Prostate gland (tissue), 2 donors: ENCODE measurements at places on chromosomes 6 and 20. TPM values are rescaled to one million over a fixed set of nuclear protein-coding genes. Genes with fewer than 3 reads are reported as not detected.

DNA sequence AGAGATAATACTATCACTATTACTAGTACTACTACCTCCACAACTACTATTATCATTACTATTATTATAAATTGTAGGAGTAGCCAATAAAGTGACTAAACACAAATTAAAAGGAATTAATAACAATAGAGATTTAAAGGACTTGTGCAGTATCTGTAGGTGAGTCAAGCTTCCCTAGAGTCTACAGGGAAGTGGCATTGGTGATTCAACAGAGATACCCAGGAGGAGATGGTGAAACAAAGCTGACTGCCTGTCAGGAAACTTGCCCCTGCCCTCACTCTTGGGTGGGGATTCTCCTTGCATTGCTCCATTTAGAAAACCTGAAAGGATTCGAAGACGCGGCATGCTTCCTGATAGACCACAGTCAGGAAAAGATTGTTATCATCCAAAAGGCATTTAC is 23.3 kb upstream of the BCLAF1 start:
- no peak for DNase-seq

- no peak for DNase-seq
Observed at GRCh38 chr6:32589596-32590449, at the start of gene HLA-DRB1. HLA-DRB1 (minus strand) TSS chr6:32589848; CDS start chr6:32589742, 106 bp downstream.

- peak; percentile 75 for DNase-seq
Observed at GRCh38 chr6:6699741-6700367, 111.3 kb downstream of the LY86 start.

GRCh38 chr6:163287626-163288025 is 126.9 kb upstream of the QKI start:
- DNase-seq: no peak

GPR63 gene
- 3.4 TPM for total RNA-seq

DNA sequence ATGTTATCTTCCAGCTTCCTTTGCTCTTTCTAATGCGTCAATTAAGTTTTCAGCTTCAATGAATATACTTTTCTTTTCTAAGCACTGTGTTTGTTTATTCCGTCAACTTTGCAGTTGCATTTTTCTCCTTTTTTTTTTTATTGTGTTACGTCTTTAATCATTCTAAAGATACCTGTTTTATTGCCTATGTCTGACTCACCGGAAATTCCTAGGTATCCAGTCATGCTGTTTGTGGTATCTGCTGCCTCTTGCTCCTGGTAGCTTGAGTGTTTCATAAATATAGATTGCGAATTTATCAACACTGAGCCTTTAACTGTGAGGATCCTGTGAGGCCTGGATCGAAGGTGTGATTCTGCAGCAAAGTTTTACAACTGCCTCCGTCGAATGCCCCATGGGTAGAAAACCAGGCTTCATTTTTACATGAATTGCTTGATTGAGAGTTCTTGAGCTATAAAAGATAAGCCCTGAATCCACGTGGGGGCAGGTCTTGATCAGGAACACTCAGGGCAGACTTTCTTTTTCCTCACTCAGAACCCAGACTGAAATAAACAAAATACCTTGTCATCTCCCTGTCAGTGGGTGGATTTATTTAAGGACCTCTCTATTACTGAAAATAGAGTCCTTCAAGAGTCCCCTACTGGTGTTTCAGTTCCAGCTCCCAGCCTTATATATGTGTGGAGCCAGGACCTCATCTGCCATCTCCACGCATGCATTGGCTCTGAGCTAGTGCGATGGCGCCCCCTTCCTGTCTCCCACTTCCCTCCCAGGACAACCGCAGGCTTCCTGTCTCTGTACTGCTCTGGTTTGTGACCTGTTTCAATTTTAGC is 60.1 kb upstream of the LRRC1 start:
- DNase-seq: no peak

DNA sequence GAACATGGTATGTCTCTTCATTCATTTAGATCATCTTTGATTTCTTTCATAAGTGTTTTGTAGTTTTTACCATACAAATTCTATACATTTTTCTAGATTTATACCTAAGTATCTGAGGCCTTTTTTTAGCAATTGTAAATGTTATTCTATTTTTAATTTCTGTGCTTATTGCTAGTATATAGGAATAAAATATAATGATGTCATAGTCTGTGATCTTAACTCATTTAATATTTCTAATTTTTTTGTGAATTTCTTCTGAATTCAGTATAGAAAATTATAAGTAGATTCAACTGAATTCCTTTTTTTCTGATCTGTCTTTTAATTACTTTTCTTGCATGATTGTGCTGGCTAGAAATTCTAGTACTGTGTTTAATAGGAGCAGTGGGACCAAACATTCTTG is 520.6 kb downstream of the NKAIN2 start:
- no peak for DNase-seq

DNA sequence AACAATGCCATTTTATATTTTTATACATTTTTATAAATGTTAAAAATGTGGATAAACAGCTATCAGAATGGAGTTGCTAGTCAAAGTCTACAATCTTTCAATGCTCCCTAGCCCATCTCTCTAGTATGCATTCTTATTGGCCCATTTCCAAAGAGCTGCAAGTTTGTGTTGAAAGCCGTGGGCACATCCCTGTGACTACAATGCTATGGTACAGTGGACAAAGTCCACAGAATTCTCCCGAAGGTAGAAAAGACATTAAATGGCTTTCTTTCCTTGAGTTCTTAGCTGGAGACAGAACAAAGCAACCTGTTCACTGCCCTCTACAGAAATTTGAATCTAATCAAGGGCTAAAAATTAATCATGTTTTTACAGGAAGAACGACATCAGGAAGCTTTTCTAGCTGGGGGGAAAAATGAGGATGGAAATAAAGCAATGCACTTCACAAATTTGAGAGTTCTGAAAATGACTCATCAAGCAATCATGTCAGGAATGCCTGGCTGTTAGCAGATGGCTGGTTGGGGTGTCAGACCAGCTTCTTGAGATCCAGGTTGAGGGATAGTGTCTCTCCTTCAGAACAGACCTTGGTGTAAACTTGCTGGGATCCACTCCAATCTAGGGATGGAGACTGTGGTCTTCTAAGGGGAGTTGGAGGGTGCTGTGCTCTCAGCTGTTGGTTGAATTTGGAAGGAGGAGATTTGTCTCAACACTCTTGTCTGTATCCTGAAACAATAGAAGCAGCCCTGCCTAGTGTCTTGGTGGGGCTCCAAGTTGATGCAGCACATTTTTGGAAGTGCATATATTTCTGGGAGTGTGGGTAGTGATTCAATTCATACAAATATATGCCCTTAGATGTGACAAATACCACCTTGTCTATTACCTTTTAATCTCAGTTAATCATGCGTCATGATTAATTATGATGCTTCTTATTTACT is 143.4 kb upstream of the PHACTR1 start:
- no peak for DNase-seq

DNA sequence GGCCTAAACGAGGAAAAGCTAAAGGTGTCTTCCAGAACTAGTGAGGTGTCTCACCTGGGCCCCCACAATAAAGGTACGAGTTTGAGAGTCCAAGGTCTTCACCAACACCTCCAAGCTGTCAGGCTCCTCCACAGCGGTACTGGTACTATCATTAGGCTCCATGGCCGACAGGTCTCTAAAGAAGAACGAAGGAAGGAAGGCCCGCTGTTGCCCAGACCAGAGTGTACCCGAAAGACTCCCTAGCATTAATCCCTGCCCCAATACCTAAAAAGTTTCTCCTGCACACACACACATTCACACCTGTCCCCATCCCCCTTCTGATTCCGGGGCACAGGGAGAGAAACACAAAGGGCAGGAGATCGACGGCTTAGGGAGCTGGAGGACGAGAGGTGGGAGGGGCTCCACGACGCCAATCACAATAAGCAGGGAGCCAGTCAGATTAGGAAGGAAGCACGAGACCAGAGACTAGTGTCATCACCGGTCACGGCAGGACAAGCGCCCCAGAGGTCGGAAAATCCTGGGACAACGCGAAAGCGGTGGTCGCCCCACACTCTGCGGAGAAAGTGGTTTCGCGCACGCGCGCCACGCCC is 764 bp downstream of the BAG6 start:
- peak; percentile 78 for DNase-seq

DNA sequence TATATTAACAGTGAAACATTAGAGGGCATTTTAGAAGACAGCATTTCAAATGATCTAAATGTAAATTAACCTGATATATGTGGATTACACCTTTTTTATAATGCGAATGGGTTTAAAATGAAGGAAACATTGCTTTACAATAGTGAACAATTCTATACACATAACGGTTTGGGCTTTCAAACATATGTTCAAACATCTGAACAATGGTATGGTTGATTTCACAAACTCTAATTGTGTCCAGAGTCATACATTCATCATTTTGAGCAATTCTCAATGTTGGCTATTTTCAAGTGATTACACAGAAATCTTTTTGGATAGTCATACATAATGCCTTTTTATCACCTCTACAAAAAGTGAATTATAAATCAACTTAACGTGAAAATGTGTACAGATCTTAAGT is 578.1 kb downstream of the PHF3 start:
- DNase-seq: no peak

MYLK2 gene
- total RNA-seq: 0.27 TPM

- DNase-seq: peak; percentile 42
Observed at GRCh38 chr6:56664029-56664428, 21.3 kb upstream of the DST start.

GRCh38 chr20:36197271-36197670 is 39.0 kb upstream of the AAR2 start:
- DNase-seq: no peak

DNA sequence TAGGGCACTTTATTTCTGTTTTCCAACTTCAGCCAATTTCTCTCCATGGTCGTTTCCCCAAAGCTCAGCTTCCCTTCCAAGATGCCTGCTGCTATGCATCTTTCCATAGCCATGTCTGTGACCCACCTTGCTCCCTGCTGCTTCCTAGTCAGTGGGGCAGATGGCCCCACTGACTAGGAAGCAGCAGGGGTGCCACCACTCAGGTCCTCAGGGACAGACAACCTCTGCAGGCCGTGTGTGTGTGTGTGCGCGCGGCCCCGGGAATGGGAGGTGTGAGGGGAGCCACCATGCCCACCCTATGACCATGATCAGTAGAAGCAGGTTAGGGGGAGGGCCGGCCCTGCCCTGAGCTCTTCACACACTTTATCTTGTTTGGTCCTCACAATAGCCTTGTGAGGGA is 2.7 kb upstream of the IP6K3 start:
- no peak for DNase-seq
